ENCODE measurements at places on chromosomes 16 and 17. TPM values are rescaled to one million over a fixed set of nuclear protein-coding genes. Genes with fewer than 3 reads are reported as not detected.

Gene RNF213
- 82.2 TPM for total RNA-seq

Gene SECTM1
- total RNA-seq: 15.6 TPM

Gene FOXF1
- total RNA-seq: 15.6 TPM

Gene KRTAP3-2
- not detected for total RNA-seq

Gene HLF
- total RNA-seq: not detected

Gene SPATA32
- total RNA-seq: 0.09 TPM

Gene CDH1
- total RNA-seq: 0.09 TPM

Gene MYOCD
- total RNA-seq: 9.8 TPM

Gene CCDC200
- total RNA-seq: not detected

Gene TLCD3B
- 0.09 TPM for total RNA-seq

Gene ZFP3
- 1.3 TPM for total RNA-seq

Gene SP6
- under 0.01 TPM for total RNA-seq

Gene ELMO3
- 0.28 TPM for total RNA-seq

Gene MYH8
- under 0.01 TPM for total RNA-seq

Gene KRT13
- 0.65 TPM for total RNA-seq

Gene SMYD4
- 5.1 TPM for total RNA-seq

Gene HOXB6
- total RNA-seq: 0.09 TPM

Gene P2RX1
- total RNA-seq: 0.57 TPM
